Progenitor cell of endocrine pancreas (in vitro differentiated cells): ENCODE measurements at places on chromosomes 7 and 10.

DNA sequence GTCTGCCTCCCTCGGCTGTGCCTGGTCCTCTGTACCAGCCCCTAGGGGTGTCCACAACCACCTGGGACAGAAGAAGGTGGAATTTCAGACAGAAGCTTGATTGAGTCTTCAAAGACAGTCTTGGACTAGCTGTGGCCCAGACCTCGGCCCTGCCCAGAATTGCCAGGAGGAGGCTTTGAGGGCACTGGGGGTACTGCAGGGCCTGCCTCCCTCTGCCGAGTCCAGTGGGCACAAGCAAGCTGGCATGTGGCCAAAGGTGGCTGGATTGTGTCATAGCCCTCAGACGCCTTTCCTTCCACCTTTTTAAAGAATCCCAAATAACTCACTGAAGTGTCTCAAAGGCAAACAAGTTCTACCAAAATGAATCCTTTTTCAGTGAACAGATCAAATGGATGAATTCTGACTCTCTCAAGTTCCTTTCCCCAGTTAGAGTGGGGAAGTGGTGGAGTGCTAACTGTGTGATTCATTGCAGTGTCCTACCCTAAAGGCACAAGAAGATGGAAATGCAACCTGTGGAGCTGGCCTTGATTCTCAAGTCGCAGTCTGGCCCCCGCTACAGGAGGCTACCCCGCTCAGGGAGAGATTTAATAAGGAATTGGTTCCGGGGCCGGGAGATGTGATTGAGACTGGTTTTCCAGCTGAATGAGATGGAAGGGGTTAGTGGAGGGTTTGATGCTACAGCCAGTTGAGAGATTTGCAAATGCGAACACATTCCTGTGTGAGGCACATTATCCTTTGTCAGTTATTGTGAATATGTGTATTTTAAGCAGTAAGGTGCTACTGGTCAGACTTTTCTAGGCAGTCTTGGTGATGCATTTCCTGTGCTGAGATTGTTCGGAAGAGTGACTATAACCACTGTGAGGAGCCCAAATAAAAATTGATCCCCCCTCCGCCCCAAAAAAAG is 28.8 kb upstream of the SLC26A4 start:
- no peaks in the 10 kb centered on the region for H3K4me1 ChIP-seq
- no peaks in the 10 kb centered on the region for H3K27me3 ChIP-seq

GRCh38 chr7:108147031-108147563 is 16.9 kb upstream of the LAMB4 start:
- H3K4me3 ChIP-seq = no peak overlapping the region
- H3K27me3 ChIP-seq = peaks cover 3% of the 10 kb centered on the region
- no peak overlapping the region for H3K27ac ChIP-seq
- peaks cover 3% of the 10 kb centered on the region for H3K4me1 ChIP-seq
- no peaks in the 10 kb centered on the region for H3K36me3 ChIP-seq

DNA sequence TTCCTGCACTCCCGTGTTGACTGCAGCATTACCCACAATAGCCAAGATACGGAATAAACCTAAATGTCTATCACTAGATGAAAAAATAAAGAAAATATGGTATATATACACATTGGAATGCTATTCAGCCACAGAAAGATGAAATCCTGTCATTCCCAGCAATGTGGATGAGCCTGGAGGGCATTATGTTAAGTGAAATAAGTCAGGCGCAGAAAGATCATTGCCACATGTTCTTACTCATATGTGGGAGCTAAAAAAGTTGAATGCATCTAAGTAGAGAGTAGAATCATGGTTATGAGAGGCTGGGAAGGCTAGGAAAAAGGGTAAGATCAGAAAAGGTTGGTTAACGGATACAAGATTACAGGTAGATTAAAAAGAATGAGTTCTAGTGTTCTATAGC is 219.1 kb upstream of the MKI67 start:
- no peak overlapping the region for H3K4me3 ChIP-seq
- peaks cover 4% of the 10 kb centered on the region for H3K4me1 ChIP-seq
- no peak for DNase-seq
- no peak overlapping the region for H3K27ac ChIP-seq

DNA sequence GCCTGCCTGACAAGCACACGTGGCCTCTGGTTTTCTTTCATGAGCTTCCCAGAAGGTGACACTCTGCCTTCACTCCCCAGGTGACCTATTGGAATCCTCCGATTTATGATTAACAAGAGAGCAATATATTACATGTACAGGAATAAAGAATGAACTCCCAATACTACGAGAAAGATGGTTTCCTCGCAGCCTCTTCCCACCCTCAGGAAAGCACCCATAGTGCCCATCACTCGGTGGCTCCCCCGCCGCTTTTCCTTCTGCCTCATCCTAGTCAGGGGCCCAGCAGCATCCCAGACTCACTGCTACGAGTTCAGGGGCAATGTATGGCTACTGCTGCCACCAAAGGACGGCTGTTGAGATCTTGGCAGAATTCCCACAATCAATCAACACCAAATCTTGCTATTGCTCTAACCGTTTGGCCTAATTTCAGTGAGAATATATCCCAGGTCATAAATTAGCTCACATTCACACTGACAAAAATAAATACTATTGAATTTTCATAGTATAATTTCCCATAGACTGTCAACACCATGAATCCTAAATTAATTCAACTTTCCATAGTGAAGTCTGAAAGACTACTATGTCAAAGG is 196.3 kb downstream of the TNS3 start:
- no peak overlapping the region for H3K27ac ChIP-seq
- H3K36me3 ChIP-seq = peaks cover 16% of the 10 kb centered on the region
- no peak overlapping the region for H3K4me3 ChIP-seq
- DNase-seq = no peak
- H3K27me3 ChIP-seq = no peaks in the 10 kb centered on the region

DNA sequence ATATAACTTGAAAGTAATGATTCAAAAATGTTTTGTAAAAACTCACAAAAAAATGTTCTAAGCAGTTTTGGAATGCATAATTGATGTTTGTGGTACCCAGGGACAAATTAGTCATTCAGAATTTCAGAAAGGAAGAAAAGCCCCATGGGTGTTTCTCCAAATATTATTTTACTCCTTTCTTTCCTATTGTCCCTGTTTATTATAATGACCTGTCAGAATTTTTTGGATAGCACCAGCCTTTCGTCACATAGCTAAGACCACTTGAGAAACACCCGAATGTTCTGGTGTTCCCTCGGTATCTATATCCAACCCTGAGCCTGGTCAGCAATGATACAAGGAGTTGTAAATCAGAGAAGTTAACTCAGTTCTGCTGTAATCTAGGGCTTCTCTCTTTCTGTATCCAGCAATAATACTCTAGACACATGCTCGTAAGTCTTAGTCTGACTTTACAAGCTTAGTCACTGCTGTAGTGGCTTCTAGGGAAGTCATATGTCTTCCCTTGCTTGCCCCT is 64.8 kb upstream of the MEOX2 start:
- no peaks in the 10 kb centered on the region for H3K36me3 ChIP-seq
- H3K27me3 ChIP-seq = no peaks in the 10 kb centered on the region
- DNase-seq = no peak
- no peak overlapping the region for H3K4me3 ChIP-seq
- no peak overlapping the region for H3K27ac ChIP-seq

DNA sequence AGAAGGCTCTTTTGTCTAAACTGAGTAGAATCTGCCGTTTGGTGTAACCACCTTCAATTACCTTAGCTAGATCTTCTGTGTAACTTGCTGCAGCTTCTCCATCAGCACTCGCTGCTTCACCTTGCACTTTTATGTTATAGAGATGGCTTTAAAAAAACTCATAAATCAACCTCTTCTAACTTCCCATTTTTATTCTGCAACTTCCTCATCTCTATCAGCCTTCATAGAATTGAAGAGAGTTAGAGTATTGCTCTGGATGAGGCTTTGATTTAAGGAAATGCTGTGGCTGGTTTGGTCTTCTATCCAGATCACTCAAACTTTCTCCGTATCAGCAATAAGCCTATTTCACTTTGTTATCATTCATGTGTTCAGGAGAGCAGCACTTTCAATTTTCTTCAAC is 1131.9 kb upstream of the CELF2 start:
- no peaks in the 10 kb centered on the region for H3K4me1 ChIP-seq
- H3K27ac ChIP-seq = no peak overlapping the region
- no peak for DNase-seq

- no peak overlapping the region for H3K4me3 ChIP-seq
- H3K27me3 ChIP-seq = peaks cover 77% of the 10 kb centered on the region
- no peak overlapping the region for H3K27ac ChIP-seq
- H3K4me1 ChIP-seq = no peaks in the 10 kb centered on the region
- no peak for DNase-seq
Observed at GRCh38 chr10:86376403-86376802, 9.8 kb upstream of the GRID1 start.

DNA sequence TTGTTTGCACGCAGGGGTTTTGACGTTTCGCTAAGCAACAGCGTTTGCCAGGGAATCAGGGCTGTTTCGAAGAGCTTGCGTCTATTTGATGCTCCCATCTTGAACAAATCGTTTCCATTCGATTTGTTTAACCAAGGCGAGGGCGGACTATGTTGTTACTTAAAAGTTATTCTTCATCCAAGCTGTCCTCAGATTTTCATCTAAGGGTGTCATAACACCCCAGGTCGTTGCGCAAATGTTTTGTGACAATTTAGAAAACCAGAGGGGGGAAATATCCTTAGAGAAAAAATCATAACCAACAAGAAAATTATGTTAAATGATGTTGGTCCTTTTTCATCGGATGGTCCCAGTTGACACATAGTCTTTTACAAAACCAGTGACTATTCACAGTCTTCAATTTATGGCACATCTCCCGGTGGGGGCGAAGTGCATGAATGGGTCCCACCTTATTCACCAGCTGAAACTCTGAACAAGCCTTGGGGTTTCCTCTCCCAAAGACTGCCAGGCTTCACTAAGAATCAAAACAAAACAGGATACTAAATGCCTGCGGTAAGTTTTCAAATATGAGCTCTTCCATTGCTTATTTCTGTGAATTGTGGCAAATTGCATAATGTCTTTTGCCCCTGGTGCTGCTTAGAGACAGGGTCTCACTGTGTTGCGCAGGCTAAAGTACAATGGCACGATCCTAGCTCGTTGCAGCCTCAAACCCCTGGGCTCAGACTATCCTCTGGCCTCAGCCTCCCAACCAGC is 109.9 kb downstream of the REEP3 start:
- H3K27ac ChIP-seq = peak overlapping the region; percentile 96
- H3K27me3 ChIP-seq = peaks cover 14% of the 10 kb centered on the region
- H3K4me1 ChIP-seq = peaks cover 20% of the 10 kb centered on the region
- no peaks in the 10 kb centered on the region for H3K36me3 ChIP-seq
- peak overlapping the region; percentile 93 for H3K4me3 ChIP-seq

- H3K27ac ChIP-seq = no peak overlapping the region
- peaks cover 8% of the 10 kb centered on the region for H3K36me3 ChIP-seq
- H3K27me3 ChIP-seq = no peaks in the 10 kb centered on the region
- H3K4me1 ChIP-seq = peaks cover 3% of the 10 kb centered on the region
Observed at GRCh38 chr7:37318541-37318940, 130.1 kb downstream of the ELMO1 start.

GRCh38 chr10:119973281-119973680 is 80.8 kb downstream of the SEC23IP start:
- DNase-seq = no peak
- H3K4me3 ChIP-seq = no peak overlapping the region
- no peaks in the 10 kb centered on the region for H3K36me3 ChIP-seq
- H3K27me3 ChIP-seq = no peaks in the 10 kb centered on the region
- H3K27ac ChIP-seq = no peak overlapping the region

DNA sequence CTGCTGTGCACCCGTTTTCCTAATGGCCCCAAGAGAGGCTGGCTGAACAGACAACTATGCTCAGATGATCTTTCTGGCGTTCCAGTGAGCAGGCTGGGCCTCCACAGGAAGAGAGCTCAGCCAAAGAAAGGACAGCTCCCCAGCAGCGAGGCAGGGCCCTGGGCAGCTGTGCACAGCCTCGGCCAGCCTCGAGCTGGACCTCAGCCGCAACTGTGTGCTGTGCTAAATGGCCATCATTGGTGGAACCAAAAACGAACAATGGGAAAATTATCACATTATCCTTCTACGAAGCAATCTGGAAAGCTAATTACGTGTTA is 97.5 kb downstream of the CTBP2 start:
- H3K27ac ChIP-seq = peak overlapping the region; percentile 3
- peaks cover 18% of the 10 kb centered on the region for H3K36me3 ChIP-seq
- DNase-seq = no peak

- peaks cover 16% of the 10 kb centered on the region for H3K4me1 ChIP-seq
- H3K36me3 ChIP-seq = peaks cover 5% of the 10 kb centered on the region
- no peak overlapping the region for H3K27ac ChIP-seq
- H3K27me3 ChIP-seq = peaks cover 41% of the 10 kb centered on the region
Observed at GRCh38 chr10:73876566-73876965, 2.2 kb upstream of the CAMK2G start.

GRCh38 chr10:119859420-119860258 is 13.0 kb downstream of the MCMBP start:
- H3K4me3 ChIP-seq = no peak overlapping the region
- H3K27ac ChIP-seq = no peak overlapping the region
- H3K27me3 ChIP-seq = no peaks in the 10 kb centered on the region
- no peak for DNase-seq

GRCh38 chr10:90148116-90148855 is 446.9 kb downstream of the KIF20B start:
- H3K27ac ChIP-seq = no peak overlapping the region
- no peaks in the 10 kb centered on the region for H3K27me3 ChIP-seq
- no peaks in the 10 kb centered on the region for H3K4me1 ChIP-seq
- H3K4me3 ChIP-seq = no peak overlapping the region
- DNase-seq = no peak
- no peaks in the 10 kb centered on the region for H3K36me3 ChIP-seq

DNA sequence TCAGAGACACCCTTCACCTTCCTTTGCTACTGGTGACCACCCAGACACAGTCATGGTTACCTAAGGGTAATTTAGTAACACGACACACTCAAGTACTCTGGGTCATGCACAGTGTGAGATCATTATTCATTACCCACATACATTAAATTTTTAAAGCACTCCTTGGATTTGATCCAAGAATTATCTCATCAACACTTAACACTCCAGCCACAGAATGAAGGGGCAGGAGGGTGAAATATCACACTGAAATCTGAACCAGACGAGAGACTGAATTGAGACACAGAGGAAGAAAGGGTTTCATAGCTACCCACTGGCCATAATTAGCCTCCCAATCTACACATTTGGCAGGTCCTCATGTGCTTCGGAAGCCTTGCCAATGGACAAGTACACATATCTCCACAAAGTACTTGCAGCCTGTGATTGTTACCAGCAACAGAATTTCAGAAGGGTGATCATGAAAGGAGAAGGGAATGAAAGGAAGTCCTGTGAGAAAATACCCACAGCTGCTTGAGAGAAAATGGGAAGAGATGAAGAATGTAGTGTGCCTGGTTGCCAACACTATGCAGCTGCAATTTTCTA is 189.3 kb downstream of the POLR1F start:
- no peaks in the 10 kb centered on the region for H3K36me3 ChIP-seq
- no peak overlapping the region for H3K27ac ChIP-seq
- DNase-seq = no peak
- H3K4me3 ChIP-seq = no peak overlapping the region
- H3K4me1 ChIP-seq = no peaks in the 10 kb centered on the region
- H3K27me3 ChIP-seq = no peaks in the 10 kb centered on the region

GRCh38 chr7:33971106-33971505 is 65.8 kb downstream of the BMPER start:
- DNase-seq = no peak
- no peaks in the 10 kb centered on the region for H3K4me1 ChIP-seq
- H3K4me3 ChIP-seq = no peak overlapping the region

DNA sequence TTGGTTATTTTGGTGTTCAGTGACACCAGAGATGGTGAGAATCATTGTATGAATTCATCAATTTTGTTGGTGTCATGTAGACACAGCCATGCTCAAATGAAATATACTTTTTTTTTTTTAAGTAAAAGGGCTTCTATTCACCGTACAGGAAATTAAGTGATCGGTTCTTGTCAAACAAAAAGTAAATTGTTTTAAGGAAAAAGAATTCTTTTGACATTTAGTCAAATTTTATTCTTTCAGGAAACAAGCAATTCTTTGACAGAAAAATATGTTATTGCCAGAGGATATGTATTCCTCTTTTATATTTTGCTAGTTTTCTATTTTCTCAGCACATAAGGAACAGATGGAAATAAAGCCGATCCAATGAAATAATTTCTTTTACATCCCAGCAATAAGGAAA is 551.9 kb downstream of the MAGI2 start:
- no peaks in the 10 kb centered on the region for H3K36me3 ChIP-seq
- no peak overlapping the region for H3K4me3 ChIP-seq
